Esophagus squamous epithelium (tissue), 5 donors: ENCODE measurements at places on chromosomes 3 and 15. TPM values are rescaled to one million over a fixed set of nuclear protein-coding genes. Genes with fewer than 3 reads are reported as not detected.

JAGN1 gene
- total RNA-seq: 24.7 TPM

C2CD4A gene
- 0.19 TPM for total RNA-seq

EXD1 gene
- total RNA-seq: not detected

WDR6 gene
- total RNA-seq: 47.0 TPM

TEX55 gene
- not detected for total RNA-seq

RTP3 gene
- total RNA-seq: not detected

RGMA gene
- total RNA-seq: 25.3 TPM

CEP97 gene
- 5.1 TPM for total RNA-seq
